ENCODE measurements at places on chromosomes 12 and 14.

GRCh38 chr14:24409956-24410355 is 11.2 kb downstream of the NYNRIN start:
- no peak for DNase-seq

GRCh38 chr12:67664171-67664570 is 15.6 kb downstream of the DYRK2 start:
- DNase-seq: no peak

DNA sequence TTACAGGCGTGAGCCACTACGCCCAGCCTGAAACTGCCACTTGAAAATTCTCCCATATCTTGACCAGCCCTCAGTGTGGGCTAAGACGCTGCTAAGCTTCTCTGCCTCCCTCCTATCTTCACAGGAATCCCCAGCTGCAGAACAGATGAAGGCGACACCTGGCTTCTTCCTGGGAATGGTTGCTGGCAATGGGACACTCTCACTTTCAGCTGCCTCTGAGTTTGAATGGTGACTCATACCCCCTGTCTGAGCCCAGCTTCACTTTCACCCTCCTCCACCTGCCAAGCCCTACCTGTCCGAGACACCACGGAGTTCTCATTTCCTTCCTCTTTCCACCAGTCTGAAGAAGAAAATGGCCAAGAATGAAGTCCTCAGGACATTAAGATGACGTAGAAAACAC is 18.3 kb upstream of the VASH1 start:
- no peak for DNase-seq

DNA sequence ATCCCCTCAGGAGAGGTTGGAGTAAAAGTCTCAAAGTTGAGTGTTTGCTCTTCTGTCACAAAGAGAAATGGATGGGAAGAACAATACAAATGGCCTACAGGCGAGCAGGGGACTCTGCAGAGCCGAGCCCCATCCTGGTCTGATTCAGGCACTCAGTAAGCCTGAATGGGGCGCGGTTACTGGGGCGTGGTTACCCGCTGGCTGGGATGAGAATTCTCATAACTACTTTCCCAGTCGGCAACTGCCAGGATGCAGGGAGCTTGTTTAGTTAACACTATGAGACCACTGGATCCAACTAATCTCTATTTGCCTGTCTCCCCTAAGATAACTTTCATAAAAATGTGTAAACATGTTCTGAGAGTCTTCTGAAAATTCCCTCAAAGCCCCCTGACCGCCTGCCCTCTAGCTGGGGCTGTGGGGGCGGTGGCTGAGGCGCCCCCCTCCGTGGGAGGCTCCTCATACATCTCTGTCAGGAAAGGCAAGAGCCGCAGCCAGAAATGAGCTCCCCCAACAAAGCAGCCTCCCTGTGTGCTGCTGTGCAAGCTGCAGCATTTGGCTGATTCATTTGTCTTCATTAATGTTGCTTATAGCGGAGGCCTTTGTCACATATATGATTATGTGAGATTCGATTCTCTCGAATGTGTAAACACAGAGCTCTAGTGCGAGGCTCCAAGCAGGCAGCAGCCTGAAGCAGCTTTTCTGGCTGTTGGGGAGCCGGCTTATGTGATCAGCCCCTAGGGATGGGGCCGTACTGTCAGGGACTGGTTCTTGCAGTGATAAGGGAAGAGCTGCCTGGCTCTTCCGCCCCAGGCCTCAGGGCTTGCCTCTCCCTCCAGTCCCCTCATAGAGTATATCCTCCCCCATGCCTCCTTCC is 126.1 kb upstream of the ARHGAP5 start:
- no peak for DNase-seq

- DNase-seq: no peak
Observed at GRCh38 chr14:75280831-75281653, 2.4 kb downstream of the FOS start.

All from GOT3 (cell line).